ENCODE measurements at places on chromosomes 2 and 18.

GRCh38 chr2:229051798-229052197 lies 219.3 kb downstream of the PID1 start:
- DNase-seq = no peak

- DNase-seq = no peak
Observed at GRCh38 chr2:176851200-176851888, 361.2 kb upstream of the HNRNPA3 start.

DNA sequence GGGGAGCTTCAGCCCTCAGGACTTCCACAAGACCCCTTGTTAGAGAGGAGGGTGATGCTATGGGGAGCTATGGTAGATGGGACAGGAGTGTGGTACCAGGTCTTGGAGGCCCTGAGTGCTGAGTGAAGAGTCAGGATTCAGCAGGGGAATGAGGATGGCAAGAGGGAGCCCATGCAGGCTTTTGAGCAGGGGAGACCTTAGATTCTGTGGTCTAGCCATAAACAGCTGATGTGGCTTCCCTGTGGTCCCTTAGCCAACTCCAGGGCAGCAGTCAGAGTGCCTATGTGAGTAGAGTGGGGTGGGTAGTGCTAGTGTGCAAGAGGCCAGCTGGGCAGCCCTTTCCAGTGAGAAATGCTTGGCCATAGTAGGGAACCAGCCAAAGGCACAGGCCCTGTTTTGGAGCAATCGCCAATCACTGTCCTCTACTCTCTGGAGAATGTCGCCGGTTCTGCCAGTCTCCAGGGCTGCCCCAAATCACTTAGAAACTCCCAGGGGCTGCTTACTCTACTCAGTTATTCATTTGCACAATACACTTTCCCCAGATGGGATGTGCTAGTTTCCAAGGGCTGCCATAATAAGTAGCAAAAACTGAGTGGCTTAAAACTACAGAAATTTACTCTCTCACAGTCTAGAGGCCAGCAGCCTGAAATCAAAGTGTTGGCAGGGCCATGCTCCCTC lies 310.5 kb downstream of the SMAD2 start:
- DNase-seq = no peak

GRCh38 chr18:5584746-5585417 lies 41.1 kb upstream of the EPB41L3 start:
- DNase-seq = no peak

GRCh38 chr18:1292167-1292566 lies 387.5 kb downstream of the ADCYAP1 start:
- no peak for DNase-seq

- DNase-seq = no peak
Observed at GRCh38 chr18:68417166-68417799, 297.6 kb downstream of the TMX3 start.

DNA sequence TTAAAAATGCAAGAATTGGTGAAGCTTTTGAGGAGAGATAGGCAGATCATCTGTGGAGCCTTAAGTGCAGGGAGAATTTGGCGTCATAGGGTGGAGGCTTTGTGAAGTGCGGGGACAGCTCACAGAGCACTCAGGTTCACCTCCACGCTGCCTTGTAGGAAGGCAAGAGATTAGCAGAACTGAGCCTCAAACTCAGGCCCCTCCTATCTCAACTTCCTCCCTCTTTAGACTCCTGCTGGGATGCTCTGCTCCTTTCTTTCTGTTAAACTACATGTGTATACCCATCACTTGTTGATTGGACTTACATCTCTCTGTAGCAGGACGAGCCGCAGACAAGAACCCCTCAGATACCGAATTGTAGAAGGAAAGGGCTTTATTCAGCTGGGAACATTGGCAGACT lies 422.2 kb downstream of the SETBP1 start:
- DNase-seq = no peak

DNA sequence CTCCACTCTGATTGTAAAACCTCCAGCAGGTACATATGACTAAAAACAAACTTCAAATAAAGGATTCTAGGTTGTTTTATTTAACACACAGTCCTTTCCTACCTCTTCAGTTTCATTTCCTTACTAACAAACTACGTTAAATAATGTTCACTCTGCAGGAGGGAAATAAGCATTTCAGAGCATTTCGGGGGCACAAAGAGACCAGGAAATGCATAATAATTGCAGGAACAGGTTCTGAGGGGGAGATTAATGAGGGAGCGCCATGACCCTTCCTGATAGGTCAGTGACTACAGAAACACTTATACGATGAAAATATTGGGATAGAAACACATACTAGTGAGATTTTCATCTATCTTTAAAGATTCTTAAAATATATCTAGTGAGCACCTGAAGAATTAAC lies 416.6 kb downstream of the NRXN1 start:
- no peak for DNase-seq

- no peak for DNase-seq
Observed at GRCh38 chr2:208608122-208608835, 201.7 kb downstream of the PTH2R start.

DNA sequence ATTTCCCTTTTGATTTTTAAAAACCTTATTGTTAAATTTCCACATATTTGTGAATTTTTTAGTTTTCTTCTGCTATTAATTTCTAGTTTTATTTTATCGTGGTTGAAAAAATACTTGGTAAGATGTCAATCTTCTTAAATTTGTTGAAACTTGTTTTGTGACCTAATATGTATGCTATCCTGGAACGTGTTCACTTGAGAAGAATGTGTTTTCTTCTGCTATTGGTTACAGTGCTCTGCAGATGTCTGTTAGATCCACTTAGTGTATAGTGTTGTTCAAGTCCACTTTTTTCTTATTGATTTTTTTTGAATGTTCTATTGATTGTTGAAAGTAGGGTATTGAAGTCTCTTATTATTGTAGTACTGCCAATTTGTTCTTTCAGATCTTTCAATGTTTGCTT lies 116.5 kb upstream of the NETO1 start:
- DNase-seq = no peak

GRCh38 chr2:113197347-113198047 lies 23.7 kb downstream of the PSD4 start:
- DNase-seq = no peak

DNA sequence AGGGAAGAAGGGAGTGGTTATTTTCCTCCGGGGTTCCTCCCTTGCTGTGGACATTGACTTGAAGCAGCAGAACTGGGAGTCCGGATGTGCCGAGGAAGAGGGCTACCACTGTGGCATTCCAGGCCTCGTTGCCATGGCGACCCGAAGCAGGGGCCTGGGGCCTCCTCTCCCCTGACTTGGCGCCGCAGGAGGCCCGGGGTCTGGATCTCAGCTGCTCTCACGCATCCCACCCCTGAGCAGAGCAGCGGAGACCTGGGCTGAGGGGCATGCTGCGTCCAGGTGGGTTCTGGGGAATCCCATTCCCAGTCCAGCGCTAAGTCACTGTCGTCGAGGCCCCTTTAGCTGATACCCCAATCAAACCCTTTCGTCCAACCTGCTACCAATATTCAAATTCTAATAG lies 100.2 kb downstream of the BCL11A start:
- no peak for DNase-seq

DNA sequence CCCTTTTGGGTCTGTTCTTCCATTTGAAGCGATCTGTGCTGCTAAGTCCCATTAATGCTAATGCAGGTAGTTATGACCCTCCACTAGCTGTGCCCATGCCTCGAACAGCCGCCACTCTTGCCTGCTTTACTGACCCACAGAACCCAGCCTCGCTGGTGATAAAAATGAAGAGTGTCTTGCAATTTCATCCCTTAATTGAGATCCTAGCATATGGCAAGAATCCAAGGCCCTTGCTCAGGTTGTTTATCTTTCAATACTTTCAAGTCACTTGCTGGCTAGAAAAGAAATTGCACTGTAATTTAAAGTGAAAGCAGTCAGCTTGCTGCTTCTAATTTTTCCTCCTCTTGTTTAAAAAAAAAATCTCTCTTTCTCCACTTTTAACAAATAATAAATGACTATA lies 73.6 kb downstream of the ZNF521 start:
- no peak for DNase-seq

DNA sequence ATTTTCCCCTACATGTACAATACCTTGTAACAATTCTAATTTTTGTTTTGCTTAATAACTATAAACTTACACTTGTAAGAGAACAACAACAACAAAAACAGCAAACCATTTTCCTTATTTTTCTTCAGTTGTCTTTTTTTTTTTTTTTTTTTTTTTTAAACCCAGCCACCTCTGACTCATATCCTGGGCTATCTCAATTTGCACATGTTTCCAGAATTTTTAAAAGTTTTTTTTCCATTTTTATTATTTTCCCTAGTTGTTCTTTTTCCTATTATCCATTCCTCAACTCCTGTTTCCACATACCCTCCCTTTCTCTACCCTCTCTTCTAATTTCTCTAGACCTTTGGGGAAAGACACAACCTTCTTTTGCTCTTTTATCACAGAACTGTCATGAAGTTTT lies 112.5 kb downstream of the EFEMP1 start:
- no peak for DNase-seq

DNA sequence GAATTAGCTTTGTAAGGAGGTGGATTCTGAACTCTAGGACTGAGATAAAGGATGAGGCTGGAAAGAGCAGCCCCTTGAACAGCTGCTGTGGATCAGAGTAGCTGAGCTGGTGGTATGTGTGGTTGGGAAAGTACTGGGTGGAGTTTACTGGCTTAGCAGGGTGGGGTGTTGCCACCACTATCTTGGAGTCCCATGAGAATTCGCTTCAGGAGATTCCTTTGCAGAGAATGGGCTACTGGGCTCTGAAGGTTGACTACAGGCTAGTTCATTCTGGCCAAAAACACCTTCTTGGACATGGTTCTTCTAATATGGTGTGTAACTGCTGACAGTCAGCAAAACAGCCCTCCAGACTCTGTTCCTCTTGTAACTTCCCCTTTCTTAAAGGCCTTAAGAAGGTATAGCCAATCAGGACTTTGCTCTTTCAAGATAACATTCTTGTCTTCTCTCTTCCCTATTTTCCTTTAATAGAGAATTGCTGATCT lies 52.7 kb downstream of the TET3 start:
- DNase-seq = no peak

- DNase-seq = no peak
Observed at GRCh38 chr18:62330650-62331049, 5.5 kb downstream of the TNFRSF11A start.

DNA sequence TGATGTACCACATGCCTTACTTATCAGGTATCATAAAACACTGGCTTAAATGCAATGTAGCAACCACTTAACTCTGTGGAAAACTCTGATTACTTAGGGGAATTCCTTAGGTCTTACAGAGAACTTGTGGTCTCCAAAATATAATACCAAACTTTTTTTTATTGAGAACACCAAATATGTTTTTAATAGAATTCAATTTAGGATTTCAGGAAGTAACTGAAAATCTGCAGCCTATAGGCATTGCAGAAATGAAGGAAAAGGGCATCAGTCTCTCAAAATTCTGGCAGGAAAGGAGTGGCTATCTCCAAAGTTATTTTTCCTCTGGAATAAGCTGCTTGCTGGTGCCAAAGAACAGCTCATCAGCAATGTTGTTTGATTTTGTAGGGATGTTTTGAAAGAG lies 105.3 kb upstream of the UGP2 start:
- no peak for DNase-seq

DNA sequence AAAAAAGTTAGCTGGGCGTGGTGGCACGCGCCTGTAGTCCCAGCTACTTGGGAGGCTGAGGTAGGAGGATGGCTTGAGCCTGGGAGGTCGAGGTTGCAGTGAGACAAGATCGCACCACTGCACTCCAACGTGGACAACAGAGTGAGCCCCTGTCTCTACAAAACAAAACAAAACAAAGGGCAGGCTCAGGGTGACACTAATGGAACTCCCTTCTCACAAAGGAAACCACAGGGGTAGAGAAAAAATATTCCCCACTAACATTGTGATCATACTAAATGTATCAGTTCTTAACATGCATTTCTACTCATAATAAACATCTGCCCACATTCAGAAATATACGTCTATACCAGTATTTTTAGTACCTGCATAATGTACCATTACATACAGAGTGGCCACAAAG lies 21.1 kb downstream of the STAM2 start:
- DNase-seq = no peak

GRCh38 chr2:100235098-100235497 lies 87.2 kb downstream of the LONRF2 start:
- DNase-seq = no peak

DNA sequence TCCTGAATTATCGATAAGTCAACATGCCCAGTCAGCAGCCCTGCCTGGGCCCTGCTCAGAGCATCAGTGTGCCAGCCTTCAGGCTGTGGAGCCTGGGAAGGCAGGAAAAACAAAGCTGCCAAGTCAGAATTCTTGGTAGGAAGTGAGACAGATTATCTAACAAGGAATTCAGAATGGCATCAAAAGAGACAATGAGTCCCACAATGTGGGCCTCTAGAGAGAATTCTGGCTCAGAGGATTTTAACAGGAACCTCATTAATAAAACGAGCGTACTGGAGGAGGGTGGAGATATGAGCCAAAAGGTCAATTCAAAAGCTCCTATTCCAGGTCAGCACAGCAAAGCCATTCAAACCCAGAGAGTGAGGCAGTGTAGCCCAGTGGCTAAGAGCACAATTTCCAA lies 327.6 kb upstream of the MMADHC start:
- DNase-seq = no peak

GRCh38 chr2:181440919-181441318 lies 16.3 kb upstream of the ITGA4 start:
- DNase-seq = no peak

GRCh38 chr2:189798312-189799029 lies 14.2 kb downstream of the PMS1 start:
- no peak for DNase-seq

DNA sequence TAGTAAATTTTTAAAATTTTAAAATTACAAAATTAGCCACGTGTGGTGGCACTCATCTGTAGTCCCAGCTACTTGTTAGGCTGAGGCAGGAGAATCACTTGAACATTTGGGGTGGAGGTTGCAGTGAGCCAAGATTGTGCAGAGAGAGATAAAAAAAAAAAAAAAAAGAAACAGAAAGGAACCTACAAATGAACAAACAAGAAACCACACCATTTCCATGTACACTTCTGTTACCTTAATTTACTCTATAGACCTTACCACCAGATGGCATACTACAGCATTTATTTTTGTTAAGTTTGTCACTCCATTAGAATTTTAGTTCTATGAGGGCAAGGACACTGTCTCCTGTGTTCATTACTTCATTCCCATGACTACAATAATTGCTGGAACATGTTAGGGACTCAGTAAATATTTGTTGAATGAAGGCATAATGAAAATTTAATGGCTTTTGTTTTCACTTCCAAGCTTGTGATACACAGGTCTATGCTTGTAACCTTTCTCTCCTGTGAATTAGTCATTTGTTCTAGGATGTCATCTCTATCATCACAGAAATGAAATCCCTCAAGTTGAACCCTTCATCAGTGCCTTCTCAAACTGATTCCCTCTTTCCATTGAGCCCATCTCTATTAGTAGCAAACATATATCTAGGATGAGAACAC lies 76.0 kb downstream of the ARHGAP15 start:
- DNase-seq = no peak

- no peak for DNase-seq
Observed at GRCh38 chr2:98396745-98397355, 47.8 kb upstream of the INPP4A start.

- DNase-seq = no peak
Observed at GRCh38 chr2:85915606-85916303, 27.0 kb upstream of the ST3GAL5 start.

GRCh38 chr18:57397440-57398132 lies 37.6 kb upstream of the ONECUT2 start:
- DNase-seq = no peak

- no peak for DNase-seq
Observed at GRCh38 chr18:11104307-11104706, 45.1 kb downstream of the PIEZO2 start.

Measured in activated CD4-positive, CD25-positive, alpha-beta regulatory T cell treated with anti-CD3 and anti-CD28 coated beads, Interleukin-2, amount 50 U/mL, for 72 hours (primary cell).